ENCODE measurements at places on chromosomes 12 and 14.

DNA sequence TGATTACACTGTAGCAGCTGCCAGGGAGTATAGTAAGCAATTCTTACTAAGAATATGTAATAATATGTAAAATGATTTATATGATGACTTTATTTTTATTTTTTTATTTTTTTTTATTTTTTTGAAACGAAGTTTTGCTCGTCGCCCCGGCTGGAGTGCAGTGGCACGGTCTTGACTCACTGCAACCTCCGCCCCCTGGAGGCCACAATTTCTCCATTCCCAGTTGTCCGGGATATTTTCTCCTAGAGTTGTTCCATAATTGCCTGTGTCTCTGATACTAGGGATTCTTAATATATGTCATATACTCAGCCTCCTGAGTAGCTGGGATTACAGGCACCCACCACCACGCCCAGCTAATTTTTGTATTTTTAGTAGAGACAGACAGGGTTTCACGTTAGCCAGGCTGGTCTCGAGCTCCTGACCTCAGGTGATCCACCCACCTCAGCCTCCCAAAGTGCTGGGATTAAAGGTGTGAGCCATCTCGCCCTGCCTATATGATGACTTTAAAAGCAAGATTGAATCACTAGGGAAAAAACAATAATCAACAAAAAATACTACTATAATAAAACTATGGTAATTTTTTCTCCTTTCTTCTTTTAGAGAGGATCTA lies 12.2 kb upstream of the ITPR2 start:
- no peak for DNase-seq

DNA sequence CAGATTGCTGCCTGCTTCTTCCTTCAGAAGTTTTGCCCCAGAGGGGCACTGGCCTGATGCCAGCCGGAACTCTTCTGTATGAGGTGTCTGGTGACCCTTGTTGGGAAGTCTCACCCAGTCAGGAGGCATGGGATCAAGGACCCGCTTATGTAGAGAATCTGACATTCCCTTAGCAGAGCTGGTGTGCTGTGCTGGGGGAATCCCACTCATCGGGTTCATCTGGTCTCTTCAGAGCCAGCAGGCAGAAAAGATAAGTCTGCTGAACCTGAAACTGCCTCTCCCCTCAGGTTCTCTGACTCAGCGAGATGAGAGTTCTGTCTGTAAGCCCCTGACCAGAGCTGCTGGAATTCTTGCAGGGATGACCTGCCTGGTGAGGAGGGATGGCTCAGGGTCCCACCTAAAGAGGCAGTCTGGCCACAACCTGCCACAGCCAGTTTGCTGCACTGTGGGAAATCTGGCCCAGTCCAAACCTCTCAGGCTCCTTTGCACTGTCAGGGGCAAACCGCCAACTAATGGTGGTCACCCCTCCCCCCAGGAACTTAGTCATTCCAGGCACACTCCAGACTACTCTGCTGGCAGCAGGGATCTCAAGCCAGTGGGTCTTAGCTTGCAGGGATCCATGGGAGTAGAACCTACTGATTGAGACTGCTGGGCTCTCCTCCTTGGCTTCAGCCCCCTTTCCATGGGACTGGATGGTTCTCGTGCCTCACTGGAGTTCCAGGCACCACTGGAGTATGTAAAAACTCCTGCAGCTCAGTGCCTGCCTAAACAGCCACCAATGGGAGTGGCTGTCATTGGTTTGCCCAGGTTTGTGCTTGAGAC lies 4.1 kb downstream of the CLEC2D start:
- DNase-seq, result no peak

GRCh38 chr12:78120866-78121560 lies 290.3 kb downstream of the NAV3 start:
- DNase-seq, result no peak

GRCh38 chr14:100654025-100654813 lies 67.0 kb upstream of the BEGAIN start:
- no peak for DNase-seq

DNA sequence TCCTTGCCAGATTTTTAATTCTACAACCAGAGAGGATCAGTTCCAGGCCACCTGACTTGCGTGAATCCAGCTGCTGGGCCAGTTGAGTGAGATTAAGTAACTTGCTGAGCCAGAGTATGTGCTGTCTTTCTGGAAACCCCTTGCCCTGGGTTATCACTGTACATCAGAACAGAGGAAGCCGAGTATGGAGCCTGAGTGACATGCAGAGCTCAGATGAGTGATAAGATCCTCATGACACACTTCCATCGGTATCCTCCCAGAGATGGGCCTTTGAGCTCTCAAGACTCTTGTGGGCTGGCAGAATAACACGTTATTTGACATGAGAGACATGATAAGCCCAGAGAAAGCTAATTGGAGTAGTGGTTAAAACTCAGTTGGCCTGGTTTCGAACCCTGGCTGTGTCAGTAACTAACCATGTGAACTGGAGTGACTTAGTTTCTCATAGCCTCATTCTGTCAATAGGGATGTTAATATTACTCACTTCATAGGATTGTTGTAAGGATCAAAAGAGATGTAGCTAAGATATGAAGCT lies 388.1 kb downstream of the ZFP36L1 start:
- no peak for DNase-seq

GRCh38 chr14:94748667-94749347 lies 21.1 kb downstream of the GSC start:
- no peak for DNase-seq

DNA sequence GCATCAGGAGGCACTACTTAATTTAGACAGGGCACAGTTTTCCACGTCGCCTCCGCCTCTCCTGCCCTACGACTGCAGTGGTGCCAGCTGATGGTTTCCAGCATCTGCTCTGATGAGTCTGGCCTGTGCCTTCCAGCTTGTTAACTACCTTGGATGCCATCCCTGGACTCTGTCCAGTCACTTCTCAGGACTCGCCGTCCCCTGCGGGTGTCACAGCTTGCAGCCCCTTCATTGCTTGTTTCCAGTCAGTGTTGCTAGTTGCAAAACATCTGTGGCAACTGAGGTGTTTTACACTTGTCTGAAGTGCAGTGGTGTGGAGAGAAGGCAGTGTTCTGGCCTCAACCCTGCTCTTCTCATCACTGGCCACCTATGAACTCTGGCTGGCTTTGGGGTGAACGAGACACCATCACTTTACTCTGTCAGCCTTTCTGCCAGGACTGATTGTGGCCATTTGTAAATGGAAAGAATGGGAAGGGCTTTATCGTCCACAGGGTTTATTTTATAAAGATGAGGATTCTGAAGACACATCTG lies 8.3 kb downstream of the ADGRD1 start:
- no peak for DNase-seq

GRCh38 chr14:22976620-22977433 lies 5.5 kb downstream of the AJUBA start:
- DNase-seq, result no peak

DNA sequence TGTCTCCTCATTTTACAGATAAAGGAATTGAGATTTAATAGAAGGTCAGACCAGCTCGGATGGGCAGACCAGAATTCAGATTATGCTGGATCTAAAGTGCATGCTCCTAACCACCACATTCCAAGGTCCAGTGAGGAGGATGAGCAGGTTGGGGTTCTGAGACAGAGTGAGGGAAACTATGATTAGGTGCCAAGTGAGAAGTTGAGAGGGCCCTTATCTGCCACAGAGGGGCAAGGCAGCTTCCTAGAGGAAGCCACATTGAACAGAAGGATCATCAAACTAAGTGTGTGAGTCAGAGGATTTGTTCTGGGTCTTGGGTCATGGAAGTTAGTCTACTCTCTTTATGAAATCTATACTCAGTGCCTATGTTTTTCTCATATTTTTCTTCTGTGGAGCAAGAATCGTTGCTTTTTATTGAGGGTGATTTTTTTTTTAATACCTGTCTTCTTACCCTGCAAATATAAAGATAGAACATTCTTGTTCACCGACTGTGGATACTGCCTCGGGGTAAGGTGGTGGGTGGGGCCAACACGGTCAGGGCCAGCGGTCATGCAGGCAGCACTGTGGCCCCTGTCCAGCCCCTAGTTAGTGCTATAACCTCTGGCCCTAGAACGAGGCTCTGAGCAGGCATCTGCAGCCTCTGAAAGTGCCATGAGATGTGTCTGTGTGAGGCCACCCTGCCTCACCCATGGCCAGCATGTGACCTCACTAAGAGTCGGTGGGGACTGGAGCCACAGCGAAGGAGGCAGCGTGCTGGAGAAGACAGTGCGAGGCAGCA lies 55.6 kb upstream of the PTHLH start:
- no peak for DNase-seq

- DNase-seq, result no peak
Measured at GRCh38 chr14:52380294-52380693, 66.2 kb downstream of the PTGER2 start.

GRCh38 chr12:64609536-64610078 lies 688 bp upstream of the RASSF3 start:
- no peak for DNase-seq

- DNase-seq, result no peak
Measured at GRCh38 chr14:41615011-41615595, 8.4 kb downstream of the LRFN5 start.

DNA sequence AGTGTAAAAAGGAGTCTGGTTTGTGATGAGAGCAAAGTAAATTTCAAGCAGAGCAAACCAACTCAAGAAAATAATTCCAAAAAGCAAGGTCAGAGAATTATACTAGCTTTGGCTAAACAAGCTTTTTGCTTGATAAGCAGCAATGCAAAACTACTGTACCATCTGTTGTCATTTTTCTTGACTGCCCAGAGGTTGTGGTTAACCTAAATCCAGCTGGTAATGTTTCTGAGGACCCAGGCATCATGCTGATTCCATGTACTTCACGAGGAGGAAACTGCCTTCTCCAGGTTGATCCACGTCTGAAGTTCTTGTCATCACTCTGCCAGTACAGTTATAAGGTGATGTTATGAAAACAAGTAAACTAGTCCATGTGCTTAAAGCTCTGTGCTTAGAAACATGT lies 185.2 kb downstream of the ACSS3 start:
- no peak for DNase-seq

- DNase-seq, result no peak
Measured at GRCh38 chr12:43896496-43896895, 60.6 kb downstream of the TMEM117 start.

DNA sequence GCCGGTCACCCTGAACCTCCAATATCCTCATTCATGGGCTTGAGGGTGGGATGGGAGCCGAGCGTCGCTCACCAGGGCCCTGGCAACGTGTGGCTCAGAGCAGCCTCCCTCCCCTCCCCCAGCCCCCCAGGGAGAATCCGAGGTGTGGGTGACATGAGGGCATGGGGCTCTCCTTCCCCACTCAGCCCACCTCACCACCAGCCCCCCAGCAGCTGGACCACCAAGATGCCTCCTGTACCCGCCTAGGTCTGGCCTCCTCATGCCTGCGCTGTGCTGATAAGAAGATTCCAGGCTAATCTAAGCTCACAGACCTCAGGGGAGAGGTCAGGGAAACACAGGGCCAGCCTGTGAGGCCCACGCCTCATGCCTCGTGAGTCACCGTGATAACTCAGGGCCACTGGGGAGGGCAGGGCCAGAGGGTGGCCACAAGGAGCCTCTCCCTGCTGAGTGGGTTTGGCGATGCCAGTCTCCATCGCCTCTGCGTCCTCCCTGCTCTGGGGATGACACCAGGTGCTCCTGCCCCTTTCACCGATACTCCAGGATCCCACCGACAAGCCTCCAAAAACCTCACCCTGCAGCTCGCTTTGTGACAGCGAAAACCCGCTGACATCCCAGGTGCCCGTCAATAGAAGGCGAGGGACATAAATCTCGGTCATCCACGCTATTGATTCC lies 56.9 kb downstream of the TESC start:
- DNase-seq, result no peak

- DNase-seq, result no peak
Measured at GRCh38 chr14:78933948-78934524, 763.9 kb downstream of the NRXN3 start.

All from NCI-H2081 treated with DMSO at 0.1 percent for 48 hours (cell line).